Umbilical cord (tissue), 2 donors: ENCODE measurements at places on chromosomes 1 and 21.
A peak's percentile ranks its signal among the peaks of the same experiment; 100 is the strongest.

GRCh38 chr21:28991861-28992525 is 684 bp downstream of the LTN1 start:
- DNase-seq: no peak

GRCh38 chr1:115461526-115461925 is 123.5 kb upstream of the NGF start:
- no peak for DNase-seq

DNA sequence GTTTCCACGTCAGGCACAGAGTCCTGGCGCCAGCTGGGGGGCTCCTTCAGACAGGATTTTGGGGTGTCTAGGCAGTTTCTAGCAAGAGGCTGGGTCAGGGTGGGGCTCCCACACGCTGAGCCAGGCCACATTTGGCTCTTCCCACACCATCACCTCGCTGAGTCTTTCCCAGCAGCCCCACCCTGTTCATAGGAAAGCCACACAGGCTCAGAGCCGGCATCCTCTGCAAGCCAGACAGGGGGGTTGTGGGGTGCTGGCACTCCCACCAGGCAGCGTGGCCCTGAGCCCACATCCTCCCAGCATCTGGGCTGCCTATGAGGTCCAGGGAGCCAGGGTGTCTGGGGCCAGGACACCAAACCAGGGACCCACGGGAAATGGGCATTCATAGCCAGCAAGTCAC is 2.8 kb upstream of the GPR153 start:
- no peak for DNase-seq

DNA sequence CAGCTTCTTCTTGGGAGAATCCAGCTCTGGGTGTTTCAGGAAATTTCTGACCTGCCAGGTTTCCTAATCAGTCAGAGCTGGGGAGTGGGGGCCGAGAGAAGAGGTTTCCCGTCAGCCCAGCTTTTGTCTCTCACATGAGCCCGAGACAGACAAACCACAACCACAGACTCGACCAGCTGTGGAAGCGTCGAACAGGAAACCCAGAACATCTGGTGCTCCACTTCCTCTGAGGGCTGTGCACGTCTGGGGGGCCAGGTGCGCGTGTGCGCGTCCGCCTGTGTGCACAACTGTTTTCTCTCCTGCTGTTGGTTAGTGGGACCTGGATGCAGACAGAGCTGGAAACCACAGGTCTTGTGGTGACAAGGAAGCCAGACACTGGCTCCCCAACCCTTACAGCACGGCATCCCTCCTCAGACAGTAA is 113.0 kb upstream of the SLC25A33 start:
- peak; percentile 48 for DNase-seq

DNA sequence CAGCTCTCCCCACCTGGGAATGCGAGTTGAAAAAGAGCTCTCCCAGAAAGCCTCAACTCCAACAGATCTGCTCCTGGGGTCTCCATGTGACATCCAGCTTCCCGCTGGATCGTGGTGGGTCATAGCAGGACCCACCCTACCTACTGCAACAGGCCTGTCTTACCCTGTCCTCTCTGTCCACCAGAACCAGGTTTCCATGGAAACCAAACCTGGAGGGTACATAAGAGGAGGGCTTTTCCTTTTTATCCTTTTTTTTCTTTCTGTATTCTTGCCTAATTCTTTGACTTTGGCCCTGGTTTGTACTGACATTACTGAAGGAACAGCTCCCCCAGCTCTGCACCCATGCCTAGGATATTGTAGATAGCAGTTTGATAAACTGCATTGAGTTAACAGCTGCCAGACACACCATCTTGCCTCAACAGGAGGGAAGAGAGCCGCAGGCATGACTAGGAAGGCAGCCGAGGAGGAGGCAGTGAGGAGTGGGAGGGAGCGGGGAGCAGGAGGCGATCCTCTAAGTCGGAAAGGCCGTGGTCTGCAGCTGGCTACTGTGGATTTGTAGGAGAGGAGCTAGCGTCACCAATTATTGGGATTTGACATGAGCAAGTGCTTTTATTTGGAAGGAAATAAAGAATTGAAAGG is 9.7 kb upstream of the FMOD start:
- no peak for DNase-seq

DNA sequence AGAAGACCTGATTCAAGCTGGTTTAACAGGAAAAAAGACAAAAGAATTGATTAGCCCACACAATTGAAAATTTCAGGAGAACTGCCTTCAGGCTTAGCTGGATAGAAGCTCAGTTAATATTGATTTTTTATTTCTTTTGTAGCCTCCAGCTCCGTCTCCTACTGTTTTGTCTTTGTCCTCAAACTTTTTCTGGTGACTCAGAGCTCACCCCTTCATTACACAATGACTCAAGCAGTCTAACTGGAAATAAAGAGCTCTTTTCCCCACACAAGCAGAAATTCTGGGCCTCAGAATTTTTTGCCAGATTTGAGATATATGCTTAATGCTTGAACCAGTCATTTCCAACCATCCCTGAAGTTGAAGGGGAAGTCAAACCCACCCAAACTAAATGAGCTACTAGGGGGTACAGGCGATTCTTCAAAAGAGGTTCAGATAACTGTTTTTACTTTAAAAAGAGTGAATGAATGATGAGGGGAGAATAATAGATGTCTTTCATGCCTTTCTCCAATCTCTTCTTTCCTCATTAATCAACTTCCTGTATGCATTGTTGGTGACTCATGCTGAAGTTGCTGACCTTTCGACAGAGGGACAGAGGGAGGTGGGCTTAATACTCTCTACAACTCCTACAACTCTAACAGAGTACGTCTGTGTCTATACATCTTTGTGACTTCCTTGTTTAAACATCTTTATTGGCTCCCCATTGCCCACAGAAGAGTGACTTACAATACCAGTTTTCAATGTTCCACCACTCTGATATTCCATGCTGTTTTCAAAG is 6.2 kb upstream of the ACP6 start:
- no peak for DNase-seq

DNA sequence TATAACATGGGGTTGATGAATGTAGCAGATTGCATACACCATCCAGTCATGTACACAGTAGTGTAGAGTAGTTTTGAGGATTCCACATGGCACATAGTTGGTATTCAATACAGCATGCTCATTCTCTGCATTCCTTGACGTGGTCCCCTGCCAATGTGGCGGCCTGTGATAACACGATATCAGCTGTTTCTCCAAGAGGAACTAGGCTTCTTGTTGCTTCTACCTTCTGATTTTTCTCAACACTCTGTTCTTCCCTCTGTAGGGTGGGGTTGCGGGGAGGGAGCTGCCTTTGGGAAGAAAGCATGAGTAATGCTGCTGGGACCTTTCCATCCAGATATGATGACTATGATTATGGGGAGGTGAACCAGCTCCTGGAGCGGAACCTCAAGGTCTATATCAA is 19.4 kb downstream of the SESN2 start:
- DNase-seq: no peak

- no peak for DNase-seq
These were observed 10.2 kb downstream of the HNRNPU start for GRCh38 chr1:244854166-244854565.

GRCh38 chr1:54989968-54990810 is 8.5 kb upstream of the BSND start:
- peak; percentile 19 for DNase-seq

DNA sequence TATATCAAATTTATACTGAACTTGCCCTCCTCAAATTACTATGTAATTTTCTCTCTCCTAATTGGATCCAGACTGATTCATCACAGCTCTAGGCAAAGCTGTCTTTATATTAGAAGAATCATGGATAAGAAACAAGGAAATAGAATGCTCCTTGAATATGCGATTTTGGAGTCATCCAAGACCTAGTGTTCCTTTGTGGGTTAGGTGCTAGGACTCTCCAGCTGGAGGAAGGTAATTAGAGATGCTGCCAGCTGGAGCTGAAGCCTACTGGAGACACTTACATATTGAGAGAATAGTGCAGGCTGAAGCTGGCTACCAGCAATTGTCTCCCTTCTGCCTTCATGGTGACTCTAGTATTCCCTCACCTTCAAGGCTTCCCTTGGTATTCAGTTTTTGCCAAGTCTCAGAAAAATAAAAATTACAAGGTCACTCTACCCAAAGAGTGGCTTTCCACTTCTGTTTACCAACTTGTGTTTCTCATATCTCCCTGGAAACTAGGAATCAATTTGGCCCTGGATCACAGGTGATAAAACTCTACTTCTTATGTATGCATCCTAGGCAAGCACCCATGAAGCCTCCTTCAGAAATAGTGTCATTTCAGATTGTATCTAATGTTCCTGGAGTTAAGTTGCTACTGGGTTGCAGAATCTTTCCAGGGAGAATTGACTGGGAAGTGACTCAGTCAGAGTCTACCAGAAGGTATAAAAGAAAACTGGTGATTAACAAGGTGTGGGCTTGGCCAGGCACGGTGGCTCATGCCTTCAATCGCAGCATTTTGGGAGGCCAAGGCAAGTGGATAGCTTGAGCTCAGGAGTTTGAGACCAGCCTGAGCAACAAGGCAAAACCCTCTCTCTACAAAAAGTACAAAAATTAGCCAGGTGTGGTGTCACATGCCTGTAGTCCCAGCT is 24.4 kb upstream of the DOCK7 start:
- DNase-seq: no peak

GRCh38 chr1:166705376-166706289 is 133.6 kb upstream of the POGK start:
- peak; percentile 41 for DNase-seq

DNA sequence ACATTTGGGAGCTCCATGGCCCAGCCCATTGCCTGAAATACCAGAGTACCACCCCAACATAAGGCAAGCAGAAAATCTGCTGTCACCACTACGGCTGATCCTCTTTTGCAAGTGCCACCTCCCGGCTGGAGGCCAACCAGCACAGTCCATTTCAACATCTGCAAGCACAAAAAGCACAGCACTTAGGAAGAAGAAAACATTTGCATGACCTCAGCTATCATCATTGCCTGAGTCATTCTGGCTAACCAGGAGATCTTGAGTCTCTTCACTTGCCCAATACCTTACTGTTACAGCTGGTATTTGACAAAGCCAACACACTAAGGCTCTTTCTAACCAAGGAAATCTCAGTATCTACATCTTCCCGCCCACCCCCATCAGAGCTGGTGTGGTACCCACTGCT is 55.9 kb downstream of the NEK7 start:
- DNase-seq: no peak

DNA sequence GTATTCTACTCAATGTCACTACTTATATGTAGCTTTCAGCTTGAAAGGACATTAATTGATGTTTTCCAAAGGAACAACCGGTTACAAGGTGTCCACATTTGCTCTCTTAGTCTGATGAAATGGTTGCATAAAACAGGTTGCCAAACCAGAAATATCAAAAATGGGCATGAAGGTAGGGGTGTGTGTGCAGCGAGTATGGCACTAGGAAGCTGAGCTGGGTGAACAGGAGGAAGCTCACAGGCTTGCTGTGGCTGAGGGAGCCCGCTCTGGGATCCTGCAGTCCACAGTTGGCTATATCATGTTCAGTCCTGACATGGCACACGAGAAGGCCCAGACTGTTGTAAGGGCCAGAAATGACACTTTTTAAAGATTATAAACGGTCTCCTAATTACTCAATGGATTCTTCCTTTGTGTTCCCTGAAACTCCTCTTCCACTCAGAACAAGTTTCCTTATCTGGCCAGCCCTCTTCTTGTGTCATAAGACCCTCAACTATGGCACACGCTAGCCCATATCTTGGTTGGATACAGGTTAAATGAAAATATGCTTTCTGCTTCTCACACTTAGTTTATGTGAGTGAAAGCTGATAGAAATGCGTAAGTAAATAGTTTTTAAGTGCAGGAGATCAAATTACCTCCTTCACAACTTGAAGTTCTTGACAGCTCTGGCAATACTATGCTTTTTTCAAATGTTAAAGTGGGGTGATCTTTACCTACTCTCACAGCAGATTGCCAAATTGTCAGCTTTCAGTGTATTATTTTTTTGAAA is 201.5 kb downstream of the LMO4 start:
- no peak for DNase-seq

DNA sequence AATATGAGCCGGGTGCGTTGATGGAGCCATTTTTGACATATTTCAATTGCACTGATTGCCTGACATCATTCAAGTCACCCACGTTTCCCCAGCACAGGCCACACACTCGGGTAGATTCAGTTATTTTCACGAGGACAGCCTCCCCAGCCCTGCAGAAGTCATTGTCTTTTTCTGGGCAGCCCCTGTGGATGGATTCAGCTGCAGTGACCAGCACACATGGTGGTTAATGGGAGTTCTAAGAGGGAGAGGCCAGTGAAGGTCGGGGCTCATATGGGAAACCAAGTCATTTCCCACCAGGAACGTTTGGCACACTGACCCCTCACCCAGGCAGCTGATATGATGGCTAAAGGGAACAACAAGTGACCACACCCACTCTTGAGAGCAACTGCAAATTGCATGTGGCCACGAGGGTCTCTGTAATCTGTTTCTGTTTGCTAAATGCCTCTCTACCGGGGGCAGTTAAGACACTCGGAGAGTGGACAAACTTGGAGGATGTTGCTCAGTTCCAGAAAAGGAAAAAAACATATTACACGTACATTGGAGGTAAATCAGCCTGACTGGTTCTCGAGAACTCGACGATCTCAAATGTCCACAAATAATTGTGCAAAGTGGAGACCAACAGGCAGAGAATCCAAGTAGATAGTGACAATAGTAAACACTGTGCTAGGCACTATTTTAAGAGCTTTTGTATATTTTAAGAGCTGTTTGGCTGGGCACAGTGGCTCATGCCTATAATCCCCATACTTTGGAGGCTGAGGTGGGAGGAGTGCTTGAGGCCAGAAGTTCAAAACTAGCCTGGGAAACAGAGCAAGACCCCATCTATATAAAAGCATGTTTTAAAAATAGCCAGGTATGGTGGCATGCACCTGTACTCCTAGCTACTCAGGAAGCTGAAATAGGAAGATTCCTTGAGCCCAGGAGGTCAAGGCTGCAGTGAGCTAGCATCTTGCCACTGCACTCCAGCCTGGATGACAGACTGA is 167.2 kb upstream of the IRF2BP2 start:
- DNase-seq: no peak

GRCh38 chr1:226047495-226047894 is 15.0 kb upstream of the H3-3A start:
- DNase-seq: peak; percentile 72

GRCh38 chr1:43074244-43074643 is 97.8 kb downstream of the EBNA1BP2 start:
- no peak for DNase-seq

GRCh38 chr1:119673171-119673940 is 25.3 kb upstream of the ZNF697 start:
- DNase-seq: no peak

DNA sequence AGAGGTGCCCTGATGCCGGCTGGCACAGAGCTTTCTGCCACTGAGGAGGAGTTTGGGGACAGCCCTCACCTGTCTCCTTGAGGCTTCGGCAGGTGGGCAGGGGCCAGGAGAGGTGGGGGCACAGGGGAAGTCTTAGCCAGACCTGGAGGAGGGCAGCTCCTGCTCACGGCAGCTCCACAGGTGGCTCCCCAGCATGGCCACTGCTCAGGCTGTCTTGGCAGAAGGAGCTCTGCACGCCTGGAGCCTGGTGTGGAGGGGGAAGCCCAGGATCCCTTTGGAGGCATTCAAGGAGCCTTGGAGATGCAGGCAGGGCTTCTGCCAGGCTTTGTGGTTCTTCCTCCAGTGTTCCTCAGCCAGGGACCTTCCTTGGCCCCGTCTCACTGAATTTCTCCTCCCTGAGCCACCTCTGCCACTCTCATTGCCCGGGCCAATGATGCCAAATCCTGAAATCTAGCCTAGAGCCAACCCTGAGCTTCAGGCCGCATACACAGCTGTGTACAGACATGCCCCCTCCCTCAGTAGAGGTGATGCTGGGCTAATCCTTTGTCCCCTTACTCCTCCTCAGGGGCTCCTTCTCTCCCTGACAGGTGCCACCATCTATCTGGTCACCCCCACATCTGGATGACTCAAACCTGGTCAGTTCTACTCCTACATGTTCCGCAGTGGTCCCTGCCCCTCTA is 251.8 kb upstream of the VAMP3 start:
- DNase-seq: no peak
